Lung (tissue), 17 donors: ENCODE measurements at places on chromosomes 3 and 15. TPM values are rescaled to one million over a fixed set of nuclear protein-coding genes. Genes with fewer than 3 reads are reported as not detected.

DNA sequence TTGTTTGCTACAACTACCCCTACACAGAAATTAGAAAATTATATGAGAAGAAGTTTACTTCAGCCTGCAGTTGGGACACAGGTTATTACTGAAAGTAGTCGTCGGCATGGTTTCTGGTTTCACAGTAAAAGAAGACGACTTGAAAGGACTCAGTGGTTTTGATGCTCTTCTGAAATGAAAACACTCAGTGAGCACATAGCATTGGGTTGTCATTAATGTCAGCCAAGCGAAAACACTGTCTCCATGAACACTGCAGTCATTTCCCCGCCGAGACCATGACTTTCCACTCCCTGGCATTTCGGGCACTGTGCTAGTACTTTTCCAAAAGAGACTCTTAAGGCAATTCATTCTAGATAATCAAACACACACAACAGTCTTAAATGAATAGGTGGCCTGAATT is 69.2 kb upstream of the ICE2 start:
- DNase-seq: no peak

GRCh38 chr3:112327371-112327951 is 5.5 kb upstream of the CD200 start:
- DNase-seq: peak; percentile 81

GRCh38 chr3:186842426-186843038 is at the start of gene ADIPOQ:
Gene ADIPOQ, plus strand, starts transcription at chr3:186842710. Its CDS starts 10,349 bp downstream, at chr3:186853059.
- DNase-seq: no peak

- DNase-seq: peak; percentile 70
Observed at GRCh38 chr3:113247675-113248458, 36.5 kb downstream of the BOC start.

The FGF7 gene
- 19.3 TPM for total RNA-seq

The ARL6IP5 gene
- total RNA-seq: 105 TPM
